Cardiac muscle cell (in vitro differentiated cells and primary cell): ENCODE measurements at places on chromosomes 1 and 21. TPM values are rescaled to one million over a fixed set of nuclear protein-coding genes. Genes with fewer than 3 reads are reported as not detected.

GRCh38 chr21:45550522-45551210 is 8.4 kb upstream of the SLC19A1 start:
- H3K27me3 ChIP-seq = no peaks in the 10 kb centered on the region
- no peak overlapping the region for H3K27ac ChIP-seq
- no peak overlapping the region for H3K4me3 ChIP-seq
- DNase-seq = peak; percentile 24
- peaks cover 4% of the 10 kb centered on the region for H3K4me1 ChIP-seq
- no peaks in the 10 kb centered on the region for H3K36me3 ChIP-seq

DNA sequence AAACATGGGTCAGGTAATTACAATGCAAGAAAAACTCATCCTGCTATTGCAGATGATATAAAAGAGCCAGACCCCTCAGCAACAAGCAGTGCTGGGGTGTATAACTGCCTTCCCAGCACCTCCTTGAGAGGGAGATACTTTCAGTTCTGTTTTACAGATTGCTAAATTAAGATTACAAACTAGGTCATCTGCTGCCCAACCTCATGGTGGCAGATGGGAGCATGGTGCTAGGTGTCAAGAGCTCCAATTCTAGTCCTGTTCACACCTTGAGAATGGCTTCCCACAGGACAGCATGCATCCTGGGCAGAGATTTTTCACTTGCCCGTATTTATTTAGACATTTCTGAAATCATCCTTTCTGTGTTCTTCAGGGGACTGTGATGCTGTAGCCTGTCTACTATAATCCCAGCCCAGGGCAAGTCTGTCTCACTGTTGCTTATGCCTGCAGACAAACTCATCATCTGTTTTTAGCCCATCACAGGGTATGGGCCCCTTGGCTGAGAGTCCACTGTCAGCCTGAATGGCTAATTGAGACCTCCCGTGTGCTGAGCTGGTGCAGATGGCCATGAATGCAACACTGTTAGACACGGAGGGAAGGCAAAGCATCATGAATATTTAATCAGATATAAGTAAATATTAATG is 40.2 kb upstream of the PBX1 start:
- no peak overlapping the region for H3K27ac ChIP-seq
- H3K4me1 ChIP-seq = no peaks in the 10 kb centered on the region
- no peak overlapping the region for H3K4me3 ChIP-seq

GRCh38 chr1:34642679-34643078 is 112.2 kb upstream of the GJB5 start:
- no peaks in the 10 kb centered on the region for H3K4me1 ChIP-seq
- H3K27ac ChIP-seq = no peak overlapping the region
- no peak overlapping the region for H3K4me3 ChIP-seq
- no peaks in the 10 kb centered on the region for H3K36me3 ChIP-seq
- H3K27me3 ChIP-seq = peaks cover 20% of the 10 kb centered on the region

- DNase-seq = no peak
- no peaks in the 10 kb centered on the region for H3K27me3 ChIP-seq
- H3K4me1 ChIP-seq = peaks cover 29% of the 10 kb centered on the region
- H3K4me3 ChIP-seq = no peak overlapping the region
- no peaks in the 10 kb centered on the region for H3K36me3 ChIP-seq
- no peak overlapping the region for H3K27ac ChIP-seq
Observed at GRCh38 chr21:28767523-28767922, 225.2 kb downstream of the LTN1 start.

- no peaks in the 10 kb centered on the region for H3K36me3 ChIP-seq
- H3K4me1 ChIP-seq = peaks cover 57% of the 10 kb centered on the region
- peak overlapping the region; percentile 63 for H3K27ac ChIP-seq
- no peak overlapping the region for H3K4me3 ChIP-seq
Observed at GRCh38 chr1:204348722-204349121, 11.0 kb downstream of the PLEKHA6 start.

DNA sequence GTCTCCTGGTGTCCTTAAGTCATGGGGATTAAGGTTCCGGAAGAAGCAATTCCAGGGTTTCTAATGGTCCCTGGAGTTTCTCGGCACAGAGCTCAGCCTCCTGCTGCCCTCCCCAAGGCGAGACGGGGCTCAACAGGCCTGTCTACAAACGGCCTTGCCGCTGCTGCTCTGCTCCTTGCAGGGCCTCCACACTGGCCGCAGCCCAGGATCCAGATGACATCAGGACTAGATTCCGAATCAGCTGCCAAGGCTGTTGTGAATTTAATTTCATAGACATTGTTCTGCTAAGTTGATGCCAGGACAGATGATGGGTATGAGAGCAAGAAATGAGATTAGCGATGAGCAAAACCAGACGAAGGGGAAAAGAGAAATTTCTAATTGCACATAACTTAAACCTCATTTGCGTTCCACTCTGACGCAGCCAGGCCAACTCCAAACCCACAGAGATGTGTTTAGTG is 103.6 kb upstream of the BACE2 start:
- DNase-seq = no peak
- no peak overlapping the region for H3K27ac ChIP-seq
- H3K27me3 ChIP-seq = no peaks in the 10 kb centered on the region
- no peak overlapping the region for H3K4me3 ChIP-seq
- peaks cover 11% of the 10 kb centered on the region for H3K4me1 ChIP-seq

DNA sequence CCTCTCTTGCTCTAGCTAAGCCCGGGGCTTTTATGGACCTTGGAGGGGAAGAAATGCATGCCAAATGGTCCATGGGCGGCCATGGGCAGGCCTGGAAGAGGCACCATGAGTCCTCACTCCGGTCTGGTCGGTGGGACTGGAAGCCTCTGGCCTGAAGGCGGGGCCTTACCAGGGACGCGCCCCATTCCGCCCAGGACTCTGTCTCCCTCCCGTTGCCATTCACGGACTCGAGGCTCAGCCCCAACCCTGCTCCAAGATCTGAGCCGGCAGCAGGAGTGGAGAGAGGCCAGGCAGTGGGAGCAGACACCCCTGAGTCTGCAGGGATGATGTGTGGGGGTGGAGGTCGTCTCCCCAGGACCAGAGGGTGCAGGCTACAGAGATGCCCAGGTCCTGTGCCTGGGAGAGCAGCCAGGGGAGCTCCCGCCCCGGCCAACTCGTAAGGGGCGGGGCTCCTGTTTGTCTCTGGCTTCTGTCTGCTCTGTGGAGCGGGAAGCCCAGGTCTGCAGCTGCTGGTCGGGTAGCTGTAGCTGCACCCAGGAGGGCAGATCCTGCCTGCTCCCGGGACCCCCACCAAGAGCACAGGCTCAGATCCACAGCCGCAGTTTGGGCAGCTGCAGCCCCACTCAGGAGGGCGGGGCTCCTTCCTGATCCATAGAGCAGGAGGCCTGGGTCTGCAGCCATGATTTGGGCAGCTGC is 8.3 kb upstream of the KANK4 start:
- H3K4me3 ChIP-seq = no peak overlapping the region
- H3K36me3 ChIP-seq = no peaks in the 10 kb centered on the region
- H3K4me1 ChIP-seq = no peaks in the 10 kb centered on the region
- no peaks in the 10 kb centered on the region for H3K27me3 ChIP-seq
- no peak for DNase-seq
- no peak overlapping the region for H3K27ac ChIP-seq

The ZFP69B gene
- total RNA-seq = 2.3 and 2.7 TPM in 2 replicates

The RUNX3 gene
- not detected in 2 replicates for total RNA-seq

The CRB1 gene
- 0.54 and 0.63 TPM in 2 replicates for total RNA-seq

The OR2L5 gene
- 0.18 TPM in 1 of 2 replicates, not detected in the other for total RNA-seq
